ENCODE measurements at places on chromosomes 11 and 22.

- no peak for DNase-seq
Measured at GRCh38 chr22:30481711-30482110, 9.9 kb upstream of the SEC14L3 start.

GRCh38 chr11:12827929-12828812 lies 153.9 kb downstream of the TEAD1 start:
- peak; percentile 63 for DNase-seq

GRCh38 chr11:48094643-48095339 lies 114.4 kb downstream of the PTPRJ start:
- no peak for DNase-seq

DNA sequence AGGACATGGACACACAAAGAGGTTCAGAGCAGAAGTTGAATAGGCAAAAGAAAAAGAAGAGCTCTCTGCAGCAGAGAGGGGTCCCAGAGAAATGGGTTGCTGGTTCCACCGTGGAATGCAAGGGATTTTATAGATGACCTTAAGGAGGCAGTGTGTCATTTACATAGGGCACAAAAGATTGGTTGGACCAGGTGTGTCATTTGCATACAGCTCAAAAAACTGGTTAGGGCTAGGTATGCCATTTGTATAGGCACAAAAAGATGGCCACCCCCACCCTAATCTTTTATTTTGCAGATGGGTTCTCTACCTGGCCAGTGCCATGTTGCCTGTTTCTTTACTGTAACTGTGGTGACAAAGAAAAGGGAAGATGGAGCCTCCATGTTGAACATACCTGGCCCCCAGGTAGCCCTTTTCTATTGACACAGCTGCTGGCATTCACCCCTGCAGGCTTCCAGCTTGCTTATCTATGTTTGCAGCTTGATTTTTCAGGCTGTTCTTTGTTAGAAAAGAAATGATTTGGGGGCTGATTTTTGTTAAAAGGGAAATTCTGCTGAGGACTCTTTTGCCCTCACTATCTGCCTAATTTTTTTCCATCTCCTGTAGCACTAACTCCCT lies 3.1 kb upstream of the CAVIN3 start:
- DNase-seq, result peak; percentile 63

GRCh38 chr11:506995-507726 lies at the start of gene RNH1:
RNH1 (minus strand) TSS chr11:507242; CDS start chr11:502162, 5,080 bp downstream.
- DNase-seq, result peak; percentile 98

- no peak for DNase-seq
Measured at GRCh38 chr11:120810251-120810650, 213.7 kb upstream of the TBCEL start.

DNA sequence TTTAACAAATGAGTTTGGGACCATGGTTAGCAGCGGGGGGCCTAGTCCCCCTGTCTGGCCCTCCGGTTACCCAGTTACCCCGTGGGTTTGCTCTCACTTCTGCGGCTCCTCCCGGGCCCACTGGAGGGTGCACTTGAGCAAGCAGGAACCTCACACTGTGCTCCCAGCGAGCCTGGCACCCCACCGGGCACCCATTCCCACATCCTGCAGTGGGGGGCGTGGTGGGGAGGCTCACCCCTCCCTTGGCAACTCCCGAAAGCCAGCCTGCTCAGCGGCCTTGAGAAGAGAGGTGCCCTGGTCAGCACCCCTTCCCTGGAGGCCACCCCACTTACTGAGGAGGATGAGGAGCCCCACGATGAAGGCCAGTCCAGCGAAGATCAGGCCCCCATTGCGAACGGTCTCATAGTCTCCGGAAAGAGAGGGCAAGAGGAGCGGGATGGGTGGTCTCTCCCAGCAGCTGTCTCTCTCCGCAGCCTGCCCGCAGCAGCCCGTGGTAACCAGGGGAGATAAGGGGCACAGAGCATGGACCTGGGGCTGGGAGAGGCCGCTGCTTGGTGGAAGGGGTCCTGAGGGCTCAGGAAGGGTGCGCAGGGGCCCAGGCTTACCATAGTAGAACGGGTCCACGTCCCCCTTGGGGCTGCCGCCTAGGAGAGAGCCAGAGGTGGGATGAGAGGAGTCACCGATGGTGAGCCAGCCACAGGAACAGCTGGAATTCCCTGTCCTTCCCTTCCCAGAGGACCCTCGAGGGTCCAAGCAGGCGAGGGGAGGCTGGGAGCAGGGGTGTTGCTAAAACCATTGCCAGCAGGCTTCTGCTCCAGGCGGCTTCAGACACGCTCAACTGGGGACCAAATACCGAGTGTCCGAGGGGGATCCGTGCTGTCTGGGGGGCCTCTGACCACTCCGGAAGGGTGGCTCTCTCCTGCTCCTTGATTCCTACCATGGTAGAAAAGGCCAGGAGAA lies 2.2 kb downstream of the FXYD2 start:
- DNase-seq, result peak; percentile 67

DNA sequence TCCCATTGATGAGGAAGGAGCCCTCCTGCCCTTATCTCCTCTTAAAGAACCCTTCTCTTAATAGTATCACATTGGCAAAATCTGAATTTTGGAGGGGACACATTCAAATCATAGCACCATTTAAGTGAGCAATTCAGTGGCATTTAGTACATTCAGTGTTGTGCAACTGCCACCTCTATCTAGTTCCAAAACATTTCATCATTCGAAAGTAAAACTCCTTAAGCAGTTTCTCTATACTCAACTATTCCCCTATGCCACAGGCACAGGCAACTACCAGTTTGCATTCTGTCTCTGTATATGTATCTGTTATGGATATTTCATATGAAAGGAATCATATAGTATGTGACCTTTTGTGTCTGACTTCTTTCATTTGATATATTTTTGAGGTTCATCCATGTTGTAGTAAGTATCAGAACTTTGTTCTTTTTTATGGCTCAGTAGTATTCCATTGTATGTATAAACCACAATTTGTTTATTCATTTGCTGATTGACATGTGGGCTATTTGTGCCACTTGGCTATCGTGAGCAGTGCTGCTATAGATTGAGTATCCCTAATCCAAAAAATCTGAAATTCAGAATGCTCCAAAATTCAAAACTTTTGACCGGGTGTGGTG lies 22.9 kb downstream of the FAR1 start:
- no peak for DNase-seq

DNA sequence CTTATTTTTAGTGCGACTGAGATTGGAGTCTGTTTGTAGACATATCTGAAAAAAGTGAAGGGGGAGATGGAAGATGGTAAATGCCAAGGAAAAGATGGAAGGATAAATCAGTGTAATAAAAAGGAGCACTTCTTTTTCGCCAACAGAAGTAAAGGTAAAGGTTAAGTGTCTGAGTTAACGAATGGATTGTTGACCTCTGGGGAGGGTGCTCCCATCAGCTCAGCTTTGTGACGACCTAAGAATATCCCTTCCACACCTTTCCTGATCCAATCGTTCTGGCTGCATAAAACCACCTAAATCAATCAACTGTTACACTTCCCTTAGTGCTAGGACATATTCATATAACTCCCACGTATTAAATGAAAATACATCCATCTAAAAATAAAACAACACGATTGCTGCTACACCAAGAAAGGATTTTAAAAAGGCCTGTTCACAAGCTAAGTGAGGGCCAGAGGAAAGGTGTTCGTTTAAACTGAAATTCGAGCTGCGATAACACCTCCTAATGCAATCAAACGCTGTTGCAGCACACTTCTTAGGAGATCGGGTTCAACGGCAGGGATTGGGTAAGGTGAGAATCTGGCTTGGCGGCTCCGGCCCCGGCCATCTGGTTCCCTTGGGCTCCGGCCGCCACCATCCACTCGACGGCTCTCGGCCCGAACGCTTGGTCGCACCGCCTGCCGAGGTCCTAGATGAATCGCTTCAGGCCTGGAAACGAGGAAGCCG lies 658 bp downstream of the C11orf71 start:
- DNase-seq, result peak; percentile 69

GRCh38 chr11:69317401-69318092 lies 23.6 kb downstream of the MYEOV start:
- DNase-seq, result no peak

DNA sequence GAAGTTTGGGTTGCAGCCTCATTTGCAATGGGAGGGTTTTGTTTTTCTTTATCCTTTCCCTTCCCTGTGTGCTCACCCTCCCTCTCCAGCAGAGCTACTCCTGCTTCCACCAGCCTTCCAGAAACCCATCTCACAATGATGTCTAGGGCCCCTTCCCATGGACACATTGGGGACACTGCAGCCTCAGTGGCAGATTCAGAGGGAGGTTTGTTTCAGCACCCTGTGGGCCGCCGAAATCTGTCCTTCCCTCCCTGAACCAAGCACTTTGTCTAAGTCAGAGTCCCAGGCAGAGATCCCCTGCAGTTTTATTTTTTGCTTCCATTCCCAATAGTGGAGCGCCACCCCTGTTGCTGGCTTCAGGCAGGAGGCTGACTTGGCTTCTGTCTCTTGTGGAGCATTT lies 8.6 kb upstream of the SYNGR1 start:
- no peak for DNase-seq

- DNase-seq, result no peak
Measured at GRCh38 chr11:16052750-16053149, 303.6 kb downstream of the SOX6 start.

DNA sequence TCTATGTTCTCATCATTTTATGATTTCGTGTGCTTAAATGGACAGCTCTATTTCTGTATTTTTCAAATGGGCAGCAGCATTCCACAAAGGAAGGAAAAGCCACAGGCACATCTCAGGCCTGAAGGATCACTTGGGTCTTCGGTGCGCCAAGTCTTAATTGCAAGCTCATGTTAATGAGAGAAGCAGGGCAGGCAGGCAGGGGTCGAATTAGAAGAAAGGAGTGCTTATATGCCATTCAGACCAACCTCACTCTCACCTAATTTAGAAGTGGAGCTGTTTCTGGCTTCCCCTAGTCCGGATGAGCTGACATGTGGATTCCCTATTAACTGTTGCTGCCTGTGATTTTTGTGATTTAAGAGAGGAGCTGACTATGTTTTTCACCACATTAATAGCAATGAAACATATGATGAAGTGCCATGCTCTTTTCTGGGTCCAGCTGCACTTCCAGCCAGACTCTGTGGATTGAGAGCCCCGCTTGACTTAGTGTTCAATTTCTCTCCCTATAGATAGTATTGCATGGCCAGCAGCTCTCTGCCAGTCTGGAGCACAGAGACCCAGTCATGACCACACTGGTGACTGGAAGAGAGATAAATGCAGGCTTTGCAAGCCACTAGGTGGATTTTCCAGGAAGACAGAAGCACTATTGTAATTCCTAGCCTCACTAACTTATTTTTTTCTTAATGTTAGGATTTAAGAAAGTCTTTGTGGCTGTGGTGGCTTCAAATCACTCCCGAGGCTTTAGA lies 373.9 kb upstream of the FAT3 start:
- no peak for DNase-seq

DNA sequence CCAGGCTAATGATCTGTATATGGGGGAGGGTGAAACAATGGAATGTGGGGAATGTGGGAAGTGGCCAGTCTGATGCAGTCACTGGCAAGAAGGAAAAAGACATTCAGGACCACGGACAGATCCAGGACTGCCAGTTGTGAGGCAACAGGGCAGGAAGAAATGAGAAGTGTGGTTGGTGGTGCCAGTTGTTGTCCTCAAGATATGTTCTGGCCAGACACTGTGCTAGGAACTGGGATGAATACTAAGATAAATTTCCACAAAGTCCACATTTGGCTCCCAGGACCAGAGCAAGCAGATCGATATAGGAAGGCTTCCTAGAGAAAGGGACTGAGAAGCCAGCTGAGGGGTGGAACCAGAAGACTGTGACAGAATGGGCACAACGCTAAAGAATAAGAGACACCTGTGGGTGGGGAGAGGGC lies 6.8 kb upstream of the TPBGL start:
- DNase-seq, result no peak

DNA sequence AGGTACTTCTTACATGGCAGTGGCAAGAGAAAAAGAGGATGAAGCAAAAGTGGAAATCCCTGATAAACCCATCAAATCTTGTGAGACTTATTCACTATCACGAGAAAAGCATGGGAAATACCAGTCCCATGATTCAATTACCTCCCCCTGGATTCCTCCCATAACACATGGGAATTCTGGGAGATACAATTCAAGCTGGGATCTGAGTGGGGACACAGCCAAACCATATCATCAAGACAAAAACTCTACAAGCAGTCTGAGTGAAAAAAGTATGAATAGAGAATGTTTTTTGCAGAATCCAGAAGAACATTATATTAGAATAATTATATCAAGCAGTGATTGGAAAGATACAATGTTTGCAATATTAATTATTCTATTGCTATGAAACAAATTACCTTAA lies 893.7 kb downstream of the FAM181B start:
- no peak for DNase-seq

GRCh38 chr11:2290351-2290841 lies 11.3 kb downstream of the C11orf21 start:
- no peak for DNase-seq

All from body of pancreas (tissue), 4 donors.